ENCODE measurements at places on chromosomes 12 and 14.

DNA sequence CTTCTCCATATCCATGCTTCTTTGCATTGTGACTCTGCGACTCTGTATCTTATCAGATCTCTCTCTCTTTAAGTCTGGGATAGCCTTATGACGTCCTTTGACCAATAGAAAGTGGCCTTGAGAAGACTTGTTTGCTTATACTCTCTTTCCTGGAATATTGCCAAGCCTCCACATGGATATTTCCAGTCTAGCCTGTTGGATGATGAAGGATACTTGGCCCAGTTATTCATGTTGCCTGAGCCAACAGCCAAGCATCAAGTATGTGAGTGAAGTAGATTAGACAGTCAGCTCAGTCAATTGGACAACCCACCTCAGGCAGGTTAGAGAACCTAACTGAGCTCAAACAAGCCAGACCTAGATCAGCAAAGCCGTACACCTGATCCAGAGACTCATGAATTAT, 864.2 kb upstream of the MGAT4C start:
- DNase-seq: no peak

GRCh38 chr12:53532021-53532420, 24.7 kb upstream of the NPFF start:
- DNase-seq: no peak

- no peak for DNase-seq
These were observed 216.7 kb downstream of the NUAK1 start for GRCh38 chr12:105921872-105922669.

GRCh38 chr12:6360578-6361490, 14.5 kb downstream of the SCNN1A start:
- no peak for DNase-seq

Data from CD4-positive, alpha-beta T cell treated with Interferon gamma for 1 hour (primary cell).